ENCODE measurements at places on chromosomes 2 and 18. TPM values are rescaled to one million over a fixed set of nuclear protein-coding genes. Genes with fewer than 3 reads are reported as not detected.

Gene ALPP
- not detected for total RNA-seq

Gene SKOR2
- total RNA-seq = not detected

Gene NT5C1B
- total RNA-seq = not detected

Gene ACTG2
- total RNA-seq = 0.19 TPM

Gene KHK
- total RNA-seq = 3.3 TPM

Gene SLC25A12
- 1.4 TPM for total RNA-seq

Gene CDH2
- 459 TPM for total RNA-seq

Gene GKN2
- total RNA-seq = not detected

Gene MOGAT1
- total RNA-seq = 2.0 TPM

Gene CFC1
- not detected for total RNA-seq

Gene TCF23
- 0.03 TPM for total RNA-seq

Gene RAB17
- not detected for total RNA-seq

Gene FAM237A
- not detected for total RNA-seq

- DNase-seq = no peak
Observed at GRCh38 chr2:147374423-147374811, 470.4 kb upstream of the ACVR2A start.

- peak; percentile 60 for DNase-seq
Observed at GRCh38 chr2:3959372-3959771, 256.0 kb downstream of the DCDC2C start.

GRCh38 chr18:8930990-8931616 lies 171.4 kb upstream of the NDUFV2 start:
- DNase-seq = no peak

- no peak for DNase-seq
Observed at GRCh38 chr2:172753610-172754009, 18.0 kb downstream of the RAPGEF4 start.

DNA sequence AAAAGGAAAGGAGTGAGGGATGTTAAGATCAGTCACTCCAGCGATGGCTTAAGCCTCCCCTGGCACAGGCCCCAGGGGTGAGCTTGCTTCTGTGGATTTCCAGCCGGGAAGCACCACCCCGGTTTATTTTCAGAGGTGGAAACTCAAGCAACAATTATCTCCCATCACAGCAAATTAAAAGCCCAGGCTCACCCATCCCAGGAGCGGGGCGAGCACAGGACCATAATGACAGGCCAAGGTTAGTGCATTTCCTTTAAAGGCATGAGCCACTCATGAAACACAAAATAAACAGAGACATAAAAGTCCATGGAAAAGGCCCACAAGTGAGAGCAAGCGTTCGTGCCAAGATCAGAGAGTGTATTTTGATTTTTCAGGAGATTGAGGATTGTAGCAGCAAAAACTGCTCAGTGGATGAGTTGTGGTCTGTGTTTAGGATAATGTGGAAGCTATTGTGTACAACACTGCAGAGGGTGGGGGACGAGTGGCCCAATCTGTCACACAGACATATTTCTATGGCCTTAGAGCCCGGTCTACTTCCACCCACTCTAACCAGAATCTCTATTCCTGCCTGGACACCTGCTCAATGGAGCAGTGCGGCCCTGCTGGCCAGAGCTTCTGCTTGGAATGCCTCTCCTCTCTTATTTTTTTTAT lies 111.4 kb upstream of the CDC42EP3 start:
- no peak for DNase-seq

- peak; percentile 69 for DNase-seq
Observed at GRCh38 chr18:46555724-46556123, 101.3 kb downstream of the LOXHD1 start.

DNA sequence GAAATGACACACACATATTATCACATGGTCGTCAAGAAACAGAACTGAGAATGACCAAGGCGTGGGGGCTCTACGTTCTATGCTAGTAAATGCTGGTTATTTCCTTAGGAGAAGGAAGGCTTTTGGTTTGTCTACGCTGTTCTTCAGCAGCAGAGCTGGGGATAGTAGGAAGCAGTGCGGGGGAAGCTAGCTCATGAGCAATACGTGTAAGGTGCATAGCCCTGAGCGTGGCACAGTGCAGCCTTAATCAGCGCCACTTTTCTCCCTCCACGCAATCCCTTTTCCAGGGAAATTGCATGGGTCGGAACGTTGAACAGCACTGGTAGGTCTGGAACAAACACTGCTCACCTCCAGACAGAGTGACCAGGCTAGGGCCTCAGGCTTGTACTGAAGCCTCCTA lies 199.6 kb upstream of the FBXO11 start:
- no peak for DNase-seq

- peak; percentile 60 for DNase-seq
Observed at GRCh38 chr2:168758970-168759820, 43.2 kb upstream of the NOSTRIN start.

- DNase-seq = no peak
Observed at GRCh38 chr2:205860885-205861284, 178.6 kb downstream of the NRP2 start.

DNA sequence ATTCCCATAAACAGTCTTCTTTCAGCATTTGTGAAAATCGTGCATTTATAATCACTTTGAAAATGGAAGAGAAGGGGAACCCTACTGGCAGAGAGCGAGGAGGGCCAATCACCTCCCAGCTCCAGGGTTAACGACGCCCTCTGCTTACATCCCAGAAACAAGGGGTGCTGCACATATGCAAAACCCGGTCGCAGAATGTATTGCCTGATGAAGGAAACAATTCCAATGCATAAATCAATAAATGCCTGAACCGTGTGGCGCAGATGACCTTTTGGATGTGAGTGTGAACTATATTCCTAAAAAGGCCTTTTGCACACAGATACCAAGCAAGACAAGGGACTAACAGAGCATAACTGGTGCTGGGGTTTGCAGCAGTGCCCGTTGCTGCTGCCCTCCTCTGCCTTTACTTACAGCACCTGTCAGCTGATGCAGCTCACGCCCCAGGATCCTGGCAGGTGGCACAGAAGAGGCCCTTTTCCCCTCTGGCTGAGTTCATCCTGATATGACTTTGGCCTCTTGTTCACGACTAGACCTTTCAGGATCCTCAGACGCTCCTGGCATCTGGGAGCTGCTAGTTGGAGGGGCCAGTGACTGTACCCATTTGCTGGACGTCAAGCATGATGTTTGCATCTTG lies 67.8 kb downstream of the MYT1L start:
- no peak for DNase-seq

- DNase-seq = no peak
Observed at GRCh38 chr2:185174353-185174752, 564.3 kb upstream of the FSIP2 start.

DNA sequence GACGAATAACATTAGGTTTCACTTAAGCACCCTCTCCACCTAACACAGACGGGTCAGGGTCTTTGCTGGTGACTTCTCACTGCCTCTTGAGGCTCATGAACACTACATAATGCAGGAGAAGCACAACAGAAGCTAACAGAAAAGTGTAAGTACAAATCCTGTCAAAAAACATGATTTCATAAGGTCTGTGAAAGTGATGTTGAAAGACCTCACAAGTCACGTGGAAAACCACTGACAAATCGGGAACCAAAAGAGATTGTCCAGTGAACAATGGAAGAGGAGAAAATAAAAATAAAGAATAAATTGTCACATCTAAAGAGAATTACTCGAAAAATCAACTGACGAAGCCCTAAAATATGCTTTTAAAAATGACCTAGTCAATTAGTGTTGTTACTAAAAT lies 14.0 kb downstream of the PSD4 start:
- no peak for DNase-seq

- no peak for DNase-seq
Observed at GRCh38 chr2:42456126-42456839, 37.5 kb downstream of the KCNG3 start.

- DNase-seq = no peak
Observed at GRCh38 chr2:225074919-225075681, 32.8 kb upstream of the DOCK10 start.

GRCh38 chr2:163455815-163456214 lies 280.0 kb downstream of the FIGN start:
- DNase-seq = no peak

- DNase-seq = no peak
Observed at GRCh38 chr18:63445037-63445436, 22.8 kb upstream of the VPS4B start.

GRCh38 chr2:240567872-240568677 lies at the start of gene RNPEPL1:
RNPEPL1 (plus strand) TSS chr2:240568484; CDS start chr2:240568587, 103 bp downstream.
- DNase-seq = peak; percentile 76

DNA sequence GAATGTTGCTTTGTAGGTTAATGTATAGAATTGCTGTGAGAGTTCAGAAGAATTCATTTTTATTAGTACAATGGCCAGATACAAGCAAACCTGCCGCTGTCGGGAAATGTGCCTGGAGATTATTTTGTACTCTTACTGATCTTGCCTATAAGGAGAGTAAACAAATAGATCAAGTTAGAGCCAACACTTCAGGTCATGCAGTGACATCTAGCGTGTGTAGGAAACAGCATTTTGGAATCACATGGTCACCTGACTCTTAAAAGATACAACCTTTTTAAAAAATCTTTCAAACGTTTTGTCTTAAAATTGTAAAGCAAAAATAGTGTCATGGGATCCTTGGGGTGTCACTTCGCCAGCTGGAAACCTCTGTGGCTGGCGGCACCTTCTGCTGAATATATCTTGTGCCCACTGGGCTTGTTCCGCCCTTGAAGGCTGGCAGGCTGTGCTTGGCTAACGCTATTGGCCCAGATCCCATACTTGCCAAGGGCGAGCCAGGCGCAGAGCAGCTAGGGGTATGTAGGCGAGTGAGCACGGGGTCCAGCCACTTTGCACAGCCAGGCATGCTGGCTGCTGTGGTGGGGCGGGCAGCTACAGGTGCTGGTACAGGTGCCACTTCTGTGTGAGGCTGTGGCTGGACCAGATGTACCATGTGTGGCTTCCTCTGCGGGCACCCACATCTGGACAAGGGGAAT lies 19.5 kb upstream of the RPRM start:
- DNase-seq = no peak

- DNase-seq = no peak
Observed at GRCh38 chr18:56068701-56069100, 480.7 kb upstream of the TCF4 start.

DNA sequence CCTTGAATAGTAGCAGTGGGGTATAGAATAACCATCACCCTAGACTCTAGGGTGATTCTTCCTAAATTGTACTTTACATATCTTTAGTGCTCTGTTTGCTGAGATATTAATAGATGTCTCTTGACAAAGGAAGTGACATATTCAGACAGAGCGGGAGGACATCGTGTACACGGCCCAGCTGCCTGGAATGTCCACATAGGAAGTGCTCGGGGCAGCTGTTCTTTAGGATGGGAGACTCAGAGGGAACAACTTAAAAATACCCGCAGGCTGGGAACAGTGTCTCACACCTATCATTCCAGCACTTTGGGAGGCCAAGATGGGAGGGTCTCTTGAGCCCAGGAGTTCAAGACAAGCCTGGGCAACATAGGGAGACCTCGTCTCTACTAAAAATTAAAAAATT lies 206.1 kb downstream of the FAM210A start:
- DNase-seq = no peak

DNA sequence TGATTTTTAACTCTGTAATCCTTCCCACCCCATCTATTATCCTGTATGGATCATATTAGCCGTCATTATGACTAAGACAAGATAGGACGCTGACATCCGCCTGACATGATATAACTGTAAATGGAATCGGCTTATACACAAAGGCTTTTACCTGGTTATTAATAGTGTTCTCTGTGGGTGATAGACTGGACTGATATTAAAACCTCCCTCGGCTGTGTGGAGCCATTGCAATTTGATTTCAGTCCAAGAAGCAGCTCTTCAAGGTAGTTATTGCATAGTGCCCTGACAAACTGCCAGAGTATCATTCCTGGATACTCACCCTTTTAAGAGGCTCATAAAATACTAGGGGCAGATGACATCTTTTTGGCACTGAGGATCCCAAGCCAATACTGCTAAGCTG lies 226.1 kb upstream of the HNRNPA3 start:
- no peak for DNase-seq

DNA sequence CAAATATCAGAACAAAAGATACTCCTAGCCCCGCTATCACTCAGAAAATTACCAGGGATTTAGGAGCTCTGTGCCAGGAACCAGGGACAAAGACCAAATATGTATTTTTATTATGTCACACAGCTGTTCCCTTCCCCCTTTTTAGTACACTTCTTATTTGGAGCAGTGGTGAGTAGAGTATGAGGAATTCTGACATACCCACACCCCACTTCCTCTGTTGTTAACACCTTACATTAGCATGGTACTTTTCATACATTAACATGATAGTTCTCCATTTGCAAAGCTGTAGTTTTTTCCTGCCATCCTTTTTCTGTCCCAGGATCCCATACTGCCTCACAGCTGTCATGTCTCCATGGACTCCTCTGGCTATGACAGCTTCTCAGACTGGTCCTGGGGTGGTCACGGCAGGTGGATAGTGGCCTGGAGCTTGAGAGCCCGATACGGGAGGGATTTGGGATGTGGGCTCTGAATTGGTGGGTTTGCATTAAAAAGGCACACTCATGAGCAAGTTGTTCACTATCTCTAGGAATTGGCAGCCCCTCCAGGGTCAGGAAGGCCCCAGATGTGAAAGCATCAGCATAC lies 100.2 kb downstream of the SH3RF3 start:
- no peak for DNase-seq

- no peak for DNase-seq
Observed at GRCh38 chr2:203527719-203528118, 7.4 kb downstream of the RAPH1 start.

DNA sequence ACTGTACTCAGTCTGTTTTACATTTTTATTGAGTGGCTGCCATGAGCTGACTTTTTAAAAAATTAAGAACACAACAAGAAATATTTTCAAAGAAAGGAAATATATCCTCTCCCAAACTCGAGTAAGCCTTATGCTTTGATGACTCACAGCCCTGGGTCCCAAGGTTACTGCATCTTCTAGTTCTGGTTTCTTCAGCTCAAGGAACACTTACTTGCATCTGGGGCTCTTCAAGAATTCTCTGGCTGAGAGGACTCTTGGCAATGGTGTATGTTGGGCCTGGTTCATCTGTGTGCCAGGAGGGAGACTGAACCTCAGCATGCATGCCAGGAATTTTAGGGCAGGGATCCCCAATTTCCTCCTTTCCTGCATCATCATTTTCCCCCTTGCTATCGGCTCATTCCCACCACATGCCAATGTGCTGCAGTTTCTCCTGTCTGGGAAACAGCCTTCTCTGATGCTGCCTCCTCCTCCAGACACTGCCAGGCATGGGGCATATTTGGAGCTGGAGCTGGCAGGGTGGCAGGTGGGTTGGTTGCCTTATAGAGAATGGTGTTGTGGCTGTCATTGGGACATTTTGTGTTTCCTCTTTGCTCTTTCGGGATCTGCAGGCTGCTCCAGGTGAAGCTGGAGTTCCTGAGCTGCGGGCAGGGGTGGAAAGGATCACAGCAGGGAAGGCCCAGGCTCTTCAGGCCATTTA lies 192.2 kb upstream of the HS6ST1 start:
- no peak for DNase-seq

DNA sequence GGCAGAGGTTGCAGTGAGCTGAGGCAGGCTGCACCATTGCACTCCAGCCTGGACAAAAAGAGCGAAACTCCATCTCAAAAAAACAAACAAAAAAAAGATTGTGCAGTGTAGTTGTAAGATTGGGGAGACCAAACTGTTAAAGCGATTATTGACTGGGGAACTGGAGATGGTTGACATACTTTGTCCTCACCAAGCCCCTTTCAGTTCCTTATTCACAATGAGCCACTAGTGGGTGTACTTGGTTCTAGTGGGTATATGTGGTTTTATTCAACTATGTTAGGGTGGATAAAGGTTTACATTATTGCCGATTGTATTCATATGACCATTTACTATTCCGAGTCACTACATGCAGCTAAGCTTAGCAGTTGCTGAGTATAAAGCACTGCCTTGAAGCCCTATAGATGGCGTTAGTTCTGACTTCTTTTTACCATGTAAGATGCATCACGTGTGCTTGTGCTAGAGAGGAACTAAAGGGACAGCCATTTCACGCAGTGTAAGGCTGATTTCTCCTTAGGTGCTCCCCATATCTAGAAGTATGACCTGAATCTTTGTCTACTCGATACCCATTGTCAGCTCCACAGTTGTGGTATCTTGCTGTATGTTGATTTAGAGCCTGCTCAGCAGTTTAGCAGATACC lies 12.1 kb downstream of the EIF4E2 start:
- no peak for DNase-seq

All from neural progenitor cell (in vitro differentiated cells).